CD8-positive, alpha-beta T cell (primary cell): ENCODE measurements at places on chromosomes 4 and X.

GRCh38 chrX:9055354-9055753 is 21.4 kb upstream of the FAM9B start:
- no peak for DNase-seq

GRCh38 chr4:528835-529234 is 29.8 kb downstream of the PIGG start:
- no peak for DNase-seq

DNA sequence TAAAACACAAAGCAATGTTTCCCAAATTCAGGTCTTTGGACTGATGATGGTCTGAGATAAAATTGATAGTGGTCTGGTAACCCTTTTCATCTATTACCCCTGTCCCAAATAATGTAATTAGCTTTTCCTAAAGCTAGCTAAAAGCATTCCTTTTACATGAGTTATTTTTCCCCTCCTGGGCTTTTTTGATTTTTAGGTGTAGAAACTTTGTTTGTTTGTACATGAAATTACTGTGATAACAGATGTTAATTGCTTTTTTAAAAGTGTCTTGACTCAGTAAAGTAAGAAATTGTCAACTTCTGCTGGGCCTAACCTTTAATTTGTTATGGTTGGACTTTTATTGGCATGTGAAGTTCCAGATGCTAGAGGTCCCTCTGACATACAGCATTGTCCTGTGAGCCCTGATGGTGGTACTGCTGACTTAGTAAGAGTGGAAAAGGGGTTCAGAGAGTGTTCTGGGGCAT is 145.5 kb downstream of the ARHGAP10 start:
- DNase-seq = no peak

- DNase-seq = no peak
These were observed 928.1 kb downstream of the FAT4 start for GRCh38 chr4:126242679-126243390.

GRCh38 chrX:47373198-47373597 is 2.8 kb downstream of the ZNF157 start:
- DNase-seq = no peak

DNA sequence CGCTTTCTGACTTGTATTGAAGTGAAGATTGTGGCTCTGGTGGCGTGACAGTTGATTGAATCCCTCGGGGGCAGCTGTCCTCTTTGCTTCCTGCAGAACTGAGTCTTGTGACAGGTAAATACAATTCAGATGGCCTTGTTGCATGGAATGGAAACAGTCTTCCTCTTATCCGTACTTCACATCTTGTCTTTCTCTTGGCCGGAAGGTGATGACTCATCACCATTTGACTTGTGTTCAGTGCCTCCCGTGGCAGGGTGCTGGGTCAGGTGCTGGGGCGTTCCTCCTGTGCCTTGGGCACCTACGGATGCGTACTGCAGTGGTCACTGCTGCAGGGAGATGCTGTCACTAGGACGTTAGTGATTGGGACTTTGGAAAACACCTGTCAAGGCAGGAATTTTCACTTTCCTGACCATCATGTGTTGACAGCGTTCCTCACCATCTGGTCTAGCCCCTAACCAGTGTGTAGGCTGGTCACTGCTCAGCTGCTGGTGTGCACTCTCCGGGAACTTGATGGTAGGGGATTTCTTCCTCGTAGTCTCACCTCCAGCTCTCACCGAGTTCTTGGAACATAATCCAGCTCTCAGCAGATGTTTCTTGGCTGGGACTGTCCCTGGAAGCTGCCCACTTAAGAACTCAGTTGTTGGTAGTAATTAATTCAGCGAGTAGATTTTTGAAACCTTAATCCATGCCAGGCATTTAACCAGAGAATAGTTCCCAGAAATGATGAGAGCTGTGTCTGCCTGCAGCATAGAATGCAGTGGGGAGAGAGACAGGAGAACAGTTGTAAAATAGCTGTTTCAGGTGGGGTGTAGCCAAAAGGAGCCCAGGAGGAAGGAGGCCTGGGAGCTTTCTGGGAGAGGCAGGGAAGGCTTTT is 7.2 kb downstream of the TBC1D14 start:
- DNase-seq = peak; percentile 75

DNA sequence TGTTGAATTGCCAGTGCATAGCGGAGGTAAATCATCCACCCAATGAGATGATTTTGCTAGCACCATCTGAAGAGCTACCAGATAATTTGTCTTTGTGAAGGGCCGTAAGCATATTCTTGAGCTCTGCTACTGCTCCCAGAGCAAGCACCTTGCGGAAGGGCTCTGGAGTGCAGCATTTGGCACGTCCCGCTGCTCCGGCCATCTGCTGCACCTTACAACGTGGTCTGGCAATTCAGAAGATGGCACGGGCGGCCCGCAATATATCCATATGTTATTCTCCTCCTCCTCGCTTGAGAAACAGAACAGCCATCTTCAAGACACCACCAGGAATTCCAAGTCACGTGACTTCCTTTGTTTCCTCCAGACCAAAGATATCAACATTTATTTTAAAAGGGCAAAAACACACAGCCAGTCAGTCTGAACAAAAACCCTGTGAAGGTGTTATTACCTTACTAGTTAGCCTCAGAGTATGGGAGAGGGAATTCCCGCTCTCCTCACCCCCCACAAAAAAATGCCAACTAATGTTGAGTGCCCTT is 1095.7 kb upstream of the TENM3 start:
- DNase-seq = no peak

DNA sequence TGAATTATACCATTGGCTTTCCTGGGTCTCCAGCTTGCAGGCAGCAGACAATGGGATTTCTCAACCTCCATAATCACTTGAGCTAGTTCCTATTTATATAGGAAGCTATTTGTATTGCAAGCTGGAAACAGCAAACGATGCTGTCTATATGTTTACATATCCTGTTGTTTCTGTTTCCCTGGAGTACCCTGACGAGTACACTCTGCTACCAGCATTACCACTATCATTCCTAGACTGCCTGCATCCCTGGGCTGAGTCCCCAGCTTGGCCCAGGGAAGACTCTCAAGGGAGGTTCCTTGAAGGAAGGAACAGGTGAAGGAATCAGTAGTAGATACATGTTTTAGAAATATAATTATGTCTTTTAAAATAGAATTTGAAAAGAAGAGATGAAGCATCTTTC is 81.4 kb downstream of the EVC2 start:
- DNase-seq = no peak
